Activated T-cell treated with anti-CD3 and anti-CD28 coated beads, Interleukin-2, amount 50 U/mL, for 4 hours (primary cell): ENCODE measurements at places on chromosomes 6 and 20. TPM values are rescaled to one million over a fixed set of nuclear protein-coding genes. Genes with fewer than 3 reads are reported as not detected.

GRCh38 chr6:29676981-29677601 is 3.9 kb downstream of the ZFP57 start:
- DNase-seq: no peak

DNA sequence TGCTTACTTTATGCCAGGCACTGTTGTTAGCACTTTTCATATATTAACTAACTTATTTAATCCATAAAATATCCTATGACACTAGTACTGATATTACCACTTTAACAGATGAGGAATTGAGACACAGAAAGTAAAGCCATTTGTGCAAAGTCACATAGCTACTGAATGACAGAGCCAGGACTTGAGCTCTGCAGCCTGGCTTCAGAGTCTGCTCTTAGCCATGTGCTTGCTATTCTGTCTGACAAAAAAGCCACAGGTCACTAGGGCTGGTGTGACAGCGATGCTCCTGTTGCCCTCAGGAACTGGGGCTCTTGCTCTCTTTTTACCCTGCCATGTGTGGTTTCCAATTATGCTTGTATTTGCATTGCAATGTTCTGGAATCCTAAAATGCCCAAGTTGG is 44.7 kb upstream of the RNF8 start:
- no peak for DNase-seq

DNA sequence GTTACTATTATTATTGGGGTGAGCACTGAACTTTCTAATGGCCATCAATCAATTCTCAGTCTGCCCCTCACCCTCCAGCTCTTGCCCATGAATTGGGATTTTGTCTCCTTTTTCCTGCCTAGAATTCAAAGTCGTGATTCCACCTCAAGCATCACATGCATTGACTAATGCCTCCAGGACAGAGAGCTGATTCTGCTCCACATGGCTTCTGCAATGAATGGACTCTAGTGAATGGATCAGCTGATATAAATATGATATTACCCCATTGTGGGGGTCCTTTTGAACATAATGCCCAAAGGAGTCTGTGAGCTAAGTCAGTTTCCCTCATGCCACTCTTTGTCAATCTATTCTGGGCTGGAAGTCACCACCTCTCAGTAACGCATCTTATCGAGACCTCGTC is 126.4 kb downstream of the OPN5 start:
- DNase-seq: no peak

- DNase-seq: peak; percentile 24
Measured at GRCh38 chr20:13231031-13231752, 10.1 kb downstream of the ISM1 start.

OLIG3 gene
- not detected for total RNA-seq

KIF3B gene
- total RNA-seq: 90.4 TPM

PHACTR3 gene
- total RNA-seq: not detected
